ENCODE measurements at places on chromosomes 12 and 14. TPM values are rescaled to one million over a fixed set of nuclear protein-coding genes. Genes with fewer than 3 reads are reported as not detected.

The HVCN1 gene
- total RNA-seq = 4.1 TPM

The EIF2S3B gene
- 2.3 TPM for total RNA-seq

The SIRT4 gene
- 1.8 TPM for total RNA-seq

- no peak overlapping the region for H3K27ac ChIP-seq
- H3K36me3 ChIP-seq = no peaks in the 10 kb centered on the region
- no peak overlapping the region for H3K4me3 ChIP-seq
- H3K4me1 ChIP-seq = no peaks in the 10 kb centered on the region
- DNase-seq = no peak
Observed at GRCh38 chr12:74129702-74130101, 407.9 kb upstream of the ATXN7L3B start.

GRCh38 chr12:31000751-31001150, 72.9 kb upstream of the DDX11 start:
- no peak for DNase-seq
- no peaks in the 10 kb centered on the region for H3K36me3 ChIP-seq
- no peak overlapping the region for H3K27ac ChIP-seq
- H3K4me1 ChIP-seq = no peaks in the 10 kb centered on the region
- no peaks in the 10 kb centered on the region for H3K27me3 ChIP-seq

DNA sequence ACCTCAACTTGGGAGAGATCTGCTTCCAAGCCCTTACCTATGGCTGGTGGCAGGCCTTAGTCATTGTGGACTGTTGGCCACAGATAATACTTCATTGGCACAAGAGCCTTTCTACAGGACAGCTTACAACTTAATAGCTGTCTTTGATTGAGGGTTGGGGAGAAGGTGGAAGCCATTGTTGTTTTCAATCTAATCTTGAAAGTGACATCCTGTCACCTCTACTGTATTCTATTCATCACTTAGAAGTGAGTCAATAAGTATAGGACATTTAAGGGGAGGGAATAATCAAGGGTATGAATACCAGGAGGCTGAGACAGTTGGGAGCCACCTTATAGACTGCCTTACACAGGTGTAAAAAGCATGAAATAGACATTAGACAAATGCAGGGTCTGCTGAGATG, 906.3 kb downstream of the NRXN3 start:
- no peaks in the 10 kb centered on the region for H3K27me3 ChIP-seq
- no peak overlapping the region for H3K27ac ChIP-seq
- no peak for DNase-seq
- H3K36me3 ChIP-seq = no peaks in the 10 kb centered on the region

- no peak for DNase-seq
- H3K27ac ChIP-seq = no peak overlapping the region
- H3K4me3 ChIP-seq = no peak overlapping the region
- H3K36me3 ChIP-seq = peaks cover 15% of the 10 kb centered on the region
- H3K27me3 ChIP-seq = no peaks in the 10 kb centered on the region
Observed at GRCh38 chr12:109558374-109559199, 14.7 kb downstream of the MMAB start.

All from activated CD4-positive, alpha-beta memory T cell treated with anti-CD3 and anti-CD28 coated beads for 36 hours (primary cell).